Islet precursor cell (in vitro differentiated cells): ENCODE measurements at places on chromosomes 4 and X.

- DNase-seq = no peak
Observed at GRCh38 chrX:46686003-46686645, 72.8 kb downstream of the SLC9A7 start.

- DNase-seq = no peak
Observed at GRCh38 chrX:68922013-68922412, 93.2 kb downstream of the EFNB1 start.

DNA sequence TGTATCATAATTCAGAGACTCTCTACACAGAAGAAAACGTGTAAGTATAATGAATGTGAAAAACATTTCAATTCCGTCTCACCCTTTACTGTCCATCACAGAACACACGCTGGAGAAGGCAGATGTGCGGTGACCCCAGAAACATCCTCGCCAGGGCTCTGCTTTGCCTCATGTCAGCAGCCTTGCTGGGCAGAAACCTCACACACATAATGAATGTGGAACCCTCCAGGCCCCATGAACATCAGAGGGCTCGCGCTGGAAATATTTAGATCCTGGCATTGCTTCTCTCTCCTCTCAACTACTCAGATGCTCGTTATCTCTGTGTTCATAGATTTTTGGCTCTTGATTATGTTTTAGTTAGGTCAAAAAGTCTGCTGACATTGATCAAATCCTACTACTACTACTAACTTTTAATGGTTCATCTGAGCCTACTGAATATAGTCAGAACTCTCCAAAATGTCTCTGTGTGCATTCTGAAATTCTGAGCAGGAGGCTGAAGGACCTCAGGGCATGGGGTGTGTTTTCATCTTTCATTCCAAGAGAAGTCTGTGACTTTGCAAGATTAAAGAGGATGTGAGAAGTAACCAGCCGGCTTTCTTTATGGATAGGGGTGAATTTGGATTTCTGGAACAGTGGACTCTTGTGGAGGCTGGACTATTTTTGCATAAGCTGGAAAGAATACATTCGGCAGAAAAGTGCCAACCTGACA, 27.0 kb downstream of the SMIM43 start:
- no peak for DNase-seq

- no peak for DNase-seq
Observed at GRCh38 chr4:158949099-158949498, 153.8 kb upstream of the RAPGEF2 start.

DNA sequence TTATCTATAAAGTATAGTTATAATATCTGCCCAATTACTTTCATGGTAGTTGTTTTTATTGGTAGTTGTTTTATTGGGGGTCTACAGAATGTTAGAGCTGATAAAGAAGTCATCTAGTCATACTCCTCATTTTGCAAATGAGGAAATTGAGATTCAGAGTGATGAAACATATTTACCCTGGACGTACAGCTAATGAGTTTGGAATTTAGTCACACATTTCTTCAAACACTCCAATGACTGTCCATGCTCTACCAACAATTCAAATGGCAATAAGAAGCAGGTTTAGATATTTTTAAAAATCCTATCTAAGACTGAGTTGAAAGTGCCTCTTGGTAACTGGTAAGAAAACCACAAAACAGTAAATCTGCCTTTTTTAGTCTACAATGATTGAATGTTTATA, 98.2 kb downstream of the MAGEC1 start:
- no peak for DNase-seq

GRCh38 chr4:13325744-13326143, 158.4 kb downstream of the RAB28 start:
- DNase-seq = peak; percentile 58

GRCh38 chrX:80246271-80246670, 174.0 kb upstream of the TENT5D start:
- no peak for DNase-seq

DNA sequence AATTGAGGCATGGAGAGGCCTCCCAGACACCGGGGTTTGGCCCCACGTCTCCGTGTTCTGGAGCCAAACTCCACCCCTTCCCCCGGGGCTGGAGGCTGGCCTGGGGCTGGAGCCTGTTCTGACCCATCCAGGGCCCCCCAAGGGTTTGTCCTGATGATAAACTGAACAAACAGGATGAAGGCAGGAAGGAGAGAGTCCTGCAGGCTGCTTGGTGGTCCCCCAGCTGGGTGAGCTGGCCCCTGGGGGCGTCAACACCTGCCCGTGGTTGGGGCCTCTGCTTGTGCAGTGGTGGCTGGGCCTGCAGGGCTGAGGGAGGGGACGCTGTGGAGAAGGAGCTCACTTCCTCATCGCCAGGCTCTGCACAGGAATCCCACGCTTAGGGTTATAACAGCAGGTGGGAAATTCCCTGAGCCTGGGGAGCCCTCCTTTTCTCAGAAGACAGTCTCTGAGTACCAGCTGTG, 2.3 kb downstream of the SH3TC1 start:
- DNase-seq = no peak

DNA sequence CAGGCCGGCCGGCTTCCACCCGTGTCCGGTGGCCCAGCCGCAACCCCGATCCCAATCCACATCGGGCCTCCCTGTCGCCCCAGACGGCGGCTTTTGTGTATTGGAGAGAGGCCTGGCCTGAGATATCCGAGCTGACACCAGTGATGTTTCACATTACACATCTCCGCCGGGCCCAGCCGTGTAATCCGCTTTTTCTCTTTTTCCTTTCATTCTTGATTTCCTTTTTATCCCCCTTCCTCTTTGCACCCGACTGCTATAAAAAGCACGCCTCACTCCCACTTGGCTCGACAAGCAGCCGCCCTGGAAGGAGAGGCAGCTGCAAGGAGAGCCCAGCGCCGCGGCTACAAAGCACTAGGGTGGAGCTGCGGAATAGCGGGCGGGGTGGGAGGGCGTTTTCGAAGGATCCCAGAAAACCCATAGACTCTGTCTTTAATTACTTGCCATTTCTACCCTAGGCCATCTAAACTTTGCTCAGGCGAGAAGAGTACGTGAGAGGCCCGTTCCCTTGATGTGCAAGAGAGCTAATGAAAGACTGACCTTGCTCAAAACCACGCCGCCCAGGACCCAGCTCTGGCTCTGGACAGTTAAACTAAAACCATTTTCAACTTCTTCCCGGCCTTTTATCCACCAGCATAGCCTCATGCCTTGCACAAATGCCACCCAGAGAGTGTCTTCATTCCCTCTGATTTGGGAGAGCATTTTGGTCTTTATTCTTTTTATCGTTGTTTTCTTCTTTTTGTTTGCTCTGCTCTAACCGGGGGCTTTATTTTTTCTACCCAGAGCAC, 3.2 kb downstream of the PITX2 start:
- peak; percentile 77 for DNase-seq

- no peak for DNase-seq
Observed at GRCh38 chr4:26424838-26425237, 65.4 kb downstream of the CCKAR start.

- DNase-seq = no peak
Observed at GRCh38 chr4:22686141-22686540, 6.6 kb upstream of the GBA3 start.

DNA sequence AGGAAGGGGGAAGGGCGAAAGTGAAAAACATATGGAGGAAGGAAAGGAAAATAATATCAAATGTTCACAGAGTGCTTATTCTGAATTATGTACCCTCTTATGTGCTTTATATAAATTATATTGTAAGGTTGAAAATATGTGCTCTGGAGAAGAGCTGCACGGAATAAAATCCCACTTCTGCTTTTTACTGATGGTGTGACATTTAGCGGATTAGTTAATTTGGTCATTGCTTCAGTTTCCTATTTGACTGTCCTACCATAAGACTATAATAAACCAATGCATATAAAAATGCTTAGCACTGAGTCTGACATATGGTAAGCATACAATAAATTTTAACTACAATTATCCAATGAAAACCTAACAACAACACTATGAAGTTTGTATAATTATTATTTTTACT, 86.2 kb downstream of the NPFFR2 start:
- DNase-seq = no peak

DNA sequence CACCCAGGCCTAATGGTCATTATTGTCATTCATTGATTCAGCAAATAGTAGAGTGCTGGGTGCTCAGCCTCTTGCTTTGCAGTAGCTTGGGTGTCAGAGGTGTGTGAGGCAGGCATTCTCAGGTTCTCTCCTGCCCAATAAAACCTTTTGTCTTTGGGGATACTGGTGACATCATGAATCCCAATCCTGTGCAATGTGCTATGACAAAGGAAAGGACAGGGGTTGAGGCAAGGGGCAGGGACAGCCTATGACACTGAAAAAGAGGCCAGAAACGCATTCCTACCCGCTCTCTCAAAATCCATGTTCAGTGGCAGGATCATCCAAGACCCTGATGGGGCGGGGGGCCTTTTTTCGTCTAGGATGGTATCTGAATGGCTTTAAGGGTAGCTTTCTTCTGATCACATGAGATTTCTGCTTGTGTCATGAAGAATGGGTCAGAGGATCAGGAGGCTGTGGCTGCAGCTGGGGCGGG, 1.5 kb upstream of the FAM193A start:
- DNase-seq = no peak

- DNase-seq = no peak
Observed at GRCh38 chr4:137804906-137805495, 272.7 kb upstream of the PCDH18 start.
